CD4-positive, alpha-beta memory T cell (primary cell): ENCODE measurements at places on chromosomes 5 and 9.

- no peak for DNase-seq
- H3K27ac ChIP-seq: no peak overlapping the region
- H3K36me3 ChIP-seq: peaks cover 78% of the 10 kb centered on the region
- H3K4me3 ChIP-seq: no peak overlapping the region
- H3K4me1 ChIP-seq: peaks cover 28% of the 10 kb centered on the region
Observed at GRCh38 chr5:141517880-141518617, 29.2 kb downstream of the PCDHGC5 start.

DNA sequence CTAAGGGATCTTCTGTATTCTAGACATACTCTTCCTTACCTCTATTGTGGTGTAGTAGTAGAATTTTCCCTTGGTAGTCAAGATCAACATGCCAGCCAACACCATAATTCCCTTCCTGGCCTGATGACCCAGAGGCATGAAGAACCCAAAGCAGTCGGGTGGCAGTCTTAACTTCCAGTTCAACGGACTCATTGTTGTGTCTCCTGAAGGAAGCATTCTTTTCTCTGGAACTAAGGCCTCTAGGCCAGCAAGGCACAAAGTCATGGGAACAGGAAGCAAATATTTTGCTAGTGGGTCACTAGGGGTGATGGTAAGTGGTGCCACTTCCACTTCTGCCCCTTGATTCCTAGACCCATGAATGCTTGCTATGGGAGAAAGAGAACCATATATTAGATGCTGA, 55.2 kb upstream of the DAPK1 start:
- DNase-seq: no peak
- H3K27me3 ChIP-seq: no peaks in the 10 kb centered on the region
- H3K4me3 ChIP-seq: no peak overlapping the region
- H3K36me3 ChIP-seq: no peaks in the 10 kb centered on the region
- H3K4me1 ChIP-seq: no peaks in the 10 kb centered on the region

DNA sequence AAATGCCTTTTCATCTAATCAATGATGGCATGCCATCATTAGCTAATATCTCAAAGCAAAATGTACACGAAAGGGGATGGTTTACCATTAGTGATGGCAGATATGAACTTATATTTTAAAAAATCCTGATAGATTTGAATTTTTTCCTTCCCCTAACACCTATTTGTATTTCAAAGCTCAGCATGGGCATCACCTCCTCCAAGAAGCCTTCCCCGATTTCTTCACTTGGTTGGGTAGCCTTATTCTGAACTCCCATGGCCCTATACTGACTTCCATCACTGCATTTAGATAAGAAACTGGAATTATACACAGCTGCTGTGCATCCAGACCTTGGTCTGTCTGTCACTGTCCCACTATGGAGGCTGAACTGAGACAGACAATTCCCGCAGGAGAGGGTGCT, 49.6 kb upstream of the FBXW11 start:
- H3K36me3 ChIP-seq: peaks cover 86% of the 10 kb centered on the region
- DNase-seq: no peak
- H3K27ac ChIP-seq: no peak overlapping the region
- H3K4me3 ChIP-seq: no peak overlapping the region

DNA sequence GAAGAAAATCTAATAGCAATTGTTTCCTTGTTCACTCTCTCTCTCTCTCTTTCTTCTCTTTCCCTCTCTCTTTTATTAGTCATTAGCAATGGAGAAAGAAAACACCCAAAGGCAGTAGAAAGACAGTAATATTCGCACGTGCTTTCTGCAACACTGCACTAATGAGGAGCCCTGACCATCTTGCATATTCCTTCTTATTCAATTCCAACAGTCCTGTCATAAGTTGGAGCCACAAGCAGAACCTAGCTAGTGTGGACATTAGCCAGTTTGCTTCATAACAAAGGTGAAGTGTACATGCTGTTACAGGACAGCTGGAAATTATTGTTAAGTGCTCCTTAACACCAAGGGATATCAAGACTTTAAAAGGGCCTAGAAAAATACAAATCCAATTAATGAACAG, 63.4 kb downstream of the TRIM32 start:
- H3K27ac ChIP-seq: no peak overlapping the region
- H3K36me3 ChIP-seq: no peaks in the 10 kb centered on the region
- no peak overlapping the region for H3K4me3 ChIP-seq

- H3K4me3 ChIP-seq: no peak overlapping the region
- DNase-seq: no peak
- H3K36me3 ChIP-seq: no peaks in the 10 kb centered on the region
- no peaks in the 10 kb centered on the region for H3K4me1 ChIP-seq
- no peak overlapping the region for H3K27ac ChIP-seq
Observed at GRCh38 chr5:21581508-21581907, 1271.6 kb downstream of the CDH12 start.

- no peak for DNase-seq
- no peaks in the 10 kb centered on the region for H3K27me3 ChIP-seq
Observed at GRCh38 chr9:132260846-132261245, 93.9 kb downstream of the SETX start.
